Left ventricle myocardium superior (tissue), 1 donor: ENCODE measurements at places on chromosomes 13 and 19.

GRCh38 chr19:9819596-9819909 lies 674 bp upstream of the FBXL12 start:
- no peak for DNase-seq

GRCh38 chr19:17081672-17082630 lies 6.4 kb downstream of the MYO9B start:
- peak; percentile 62 for DNase-seq

DNA sequence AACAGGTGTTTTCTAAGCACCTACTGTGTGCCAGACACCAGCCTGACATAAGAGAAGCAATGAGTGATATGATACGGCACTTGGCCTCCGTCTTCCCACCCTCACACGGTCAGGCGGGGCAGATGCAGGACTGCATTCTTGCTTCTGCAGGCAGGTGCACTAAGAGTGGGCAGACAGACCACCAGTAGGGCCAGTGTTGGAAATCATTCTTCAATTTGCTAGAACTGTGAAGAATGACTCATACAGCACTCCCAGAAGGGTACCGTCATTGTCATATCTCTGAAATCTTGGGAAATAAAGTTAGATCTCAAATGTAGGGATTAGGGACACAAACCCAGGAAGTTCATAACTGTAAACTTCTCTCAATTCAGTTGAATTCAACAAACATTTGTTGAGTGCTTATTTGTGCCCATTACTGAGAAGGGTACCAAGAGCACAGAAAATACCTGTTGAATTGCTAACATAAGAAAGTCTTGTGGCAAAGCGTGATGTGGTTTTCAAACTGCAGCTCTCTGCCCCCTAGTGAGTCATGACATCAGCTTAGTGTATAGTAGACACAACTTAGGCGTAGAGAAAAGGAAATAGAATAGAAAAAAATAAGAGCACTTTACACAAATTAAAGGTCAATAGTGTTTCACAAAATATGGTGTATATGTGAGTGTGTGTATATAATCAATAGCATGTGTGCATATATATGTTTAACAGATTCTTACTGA lies 76.1 kb downstream of the TEX26 start:
- no peak for DNase-seq

GRCh38 chr19:55435020-55435419 lies 8.1 kb downstream of the SHISA7 start:
- no peak for DNase-seq

GRCh38 chr19:41904118-41904870 lies 21.3 kb downstream of the ARHGEF1 start:
- no peak for DNase-seq

- DNase-seq = no peak
Observed at GRCh38 chr13:36680913-36681312, 7.1 kb downstream of the SERTM1 start.

GRCh38 chr19:1400281-1401137 lies 833 bp downstream of the GAMT start:
- DNase-seq = peak; percentile 81
